Aorta (tissue), 5 donors: ENCODE measurements at places on chromosomes 7 and 10. TPM values are rescaled to one million over a fixed set of nuclear protein-coding genes. Genes with fewer than 3 reads are reported as not detected.

GRCh38 chr10:119893074-119893473 is 544 bp downstream of the SEC23IP start:
- DNase-seq: no peak

DNA sequence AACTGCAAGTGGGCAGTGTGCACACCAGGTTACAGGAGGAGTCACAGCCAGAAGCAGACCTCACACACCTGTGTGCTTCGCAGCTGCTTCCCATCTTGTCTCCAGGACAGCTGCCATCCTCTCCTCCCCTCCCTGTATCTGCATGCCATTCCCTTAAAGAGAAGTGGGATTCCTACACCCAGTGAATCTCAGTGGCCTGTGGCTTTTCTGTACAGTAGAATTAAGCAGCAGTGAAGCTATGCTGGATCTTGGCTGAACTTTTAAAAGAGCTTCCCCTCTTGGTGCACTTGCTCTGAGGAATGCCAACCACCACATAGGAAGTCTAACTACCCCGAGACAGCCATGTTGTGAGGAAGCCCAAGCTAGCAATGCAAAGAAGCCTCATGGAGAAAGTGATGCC is 236.5 kb upstream of the ZMIZ1 start:
- no peak for DNase-seq

GRCh38 chr10:116631871-116632295 is 11.1 kb downstream of the PNLIPRP2 start:
- no peak for DNase-seq

CFAP58 gene
- 0.67 TPM for polyA plus RNA-seq

PDCD4 gene
- 46.6 TPM for polyA plus RNA-seq

VIPR2 gene
- 3.3 TPM for polyA plus RNA-seq

DNA sequence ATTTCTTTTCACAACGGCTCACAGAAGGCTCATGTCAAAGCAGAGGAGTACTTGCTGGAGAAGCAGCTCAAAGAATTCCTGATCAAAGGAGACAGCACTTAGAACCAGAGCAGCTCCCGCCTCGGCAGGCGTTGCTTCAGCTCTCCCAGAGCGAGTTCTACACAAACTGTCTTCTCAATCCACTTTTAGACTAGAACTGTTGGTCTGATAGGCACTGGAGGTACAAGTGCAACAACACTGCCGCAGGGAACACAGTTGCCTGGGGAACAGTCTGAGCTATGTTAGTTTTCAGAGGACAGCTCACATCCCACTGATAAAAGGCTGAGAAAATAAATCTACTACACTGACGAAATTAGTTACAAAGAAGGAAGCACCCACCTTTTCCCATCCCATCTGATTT is 35.4 kb downstream of the CYTH3 start:
- no peak for DNase-seq

- no peak for DNase-seq
These were observed 25.6 kb downstream of the KIFBP start for GRCh38 chr10:69014171-69014570.

DNA sequence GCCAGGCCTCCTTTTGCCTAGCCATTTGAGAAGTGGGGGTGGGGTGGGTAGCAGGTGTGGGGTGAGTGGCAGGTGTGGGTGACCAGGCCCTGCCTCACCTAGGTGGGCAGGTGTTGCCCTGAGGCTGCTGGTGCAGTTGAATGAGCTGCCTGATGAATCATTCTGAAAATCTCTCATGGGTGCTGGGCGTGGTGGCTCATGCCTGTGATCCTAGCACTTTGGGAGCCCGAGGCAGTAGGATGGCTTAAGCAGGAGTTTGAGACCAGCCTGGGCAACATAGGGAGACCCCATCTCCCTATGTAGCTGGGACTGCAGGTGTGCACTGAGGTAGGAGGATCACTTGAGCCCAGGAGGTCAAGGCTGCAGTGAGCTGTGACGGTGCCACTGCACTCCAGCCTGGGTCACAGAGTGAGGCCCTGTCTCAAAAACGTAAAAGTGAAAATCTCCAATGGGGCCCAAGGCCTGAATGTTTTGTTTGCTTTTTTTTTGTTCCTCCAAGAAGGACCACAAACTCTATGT is 17.7 kb downstream of the TSPAN14 start:
- no peak for DNase-seq

- no peak for DNase-seq
These were observed 244.1 kb downstream of the FRMD4A start for GRCh38 chr10:14086596-14086995.

GRCh38 chr10:71187600-71187999 is 24.8 kb upstream of the UNC5B start:
- DNase-seq: no peak
